Kidney epithelial cell (primary cell): ENCODE measurements at places on chromosomes 2 and 18. TPM values are rescaled to one million over a fixed set of nuclear protein-coding genes. Genes with fewer than 3 reads are reported as not detected.

- no peak for DNase-seq
These were observed 142.5 kb downstream of the MTCL1 start for GRCh38 chr18:8847900-8848299.

GRCh38 chr2:116452651-116453050, 1361.8 kb upstream of the DDX18 start:
- no peak for DNase-seq

DNA sequence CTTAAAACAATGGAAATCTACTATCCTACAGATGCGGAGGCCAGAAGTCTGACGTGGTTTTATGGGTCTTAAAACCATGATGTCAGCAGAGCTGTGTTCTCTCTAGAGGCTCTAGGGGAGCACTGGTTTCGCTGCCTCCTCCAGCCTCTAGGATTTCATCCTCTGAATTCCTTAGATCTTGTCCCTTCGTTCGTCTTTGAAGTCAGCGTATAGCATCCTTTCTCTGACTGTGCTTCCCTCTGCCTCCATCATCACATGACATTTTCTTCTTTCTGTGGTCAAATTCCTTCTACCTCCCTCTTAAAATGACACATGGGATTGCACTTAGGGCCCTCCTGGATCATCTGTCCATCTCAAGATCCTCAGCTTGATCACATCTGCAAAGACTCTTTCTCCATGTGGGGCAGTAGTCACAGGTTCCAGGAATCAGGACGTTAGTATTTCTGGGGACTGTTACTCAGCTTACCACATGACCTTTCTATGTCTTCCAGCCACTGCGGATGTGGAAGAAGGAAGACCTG, 22.7 kb upstream of the NCK2 start:
- DNase-seq, result no peak

GRCh38 chr18:47800248-47800647, 130.2 kb downstream of the SMAD2 start:
- DNase-seq, result no peak

- DNase-seq, result no peak
These were observed 127.2 kb downstream of the ANKRD44 start for GRCh38 chr2:197183355-197183754.

DNA sequence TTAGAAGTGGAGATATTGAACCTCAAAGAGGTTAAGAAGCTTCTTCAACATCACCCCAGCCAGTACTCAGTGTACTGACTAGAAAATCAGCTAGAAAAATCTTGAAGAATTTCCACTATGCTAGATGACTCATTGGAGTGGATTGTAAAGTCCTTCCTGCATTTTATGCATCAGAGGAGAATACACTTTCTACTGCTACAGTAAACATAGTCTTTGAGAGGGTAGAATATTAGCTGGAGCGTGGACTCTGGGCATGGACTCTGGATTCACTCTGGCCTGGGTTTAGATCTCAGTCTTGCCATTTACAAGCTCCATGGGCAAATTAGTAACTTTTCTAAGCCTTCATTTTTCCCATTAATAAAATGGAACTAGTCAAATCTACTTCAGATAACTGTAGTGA, 215.9 kb downstream of the IRS1 start:
- peak; percentile 80 for DNase-seq

- DNase-seq, result no peak
These were observed 37.2 kb upstream of the BIN1 start for GRCh38 chr2:127143841-127144782.

GRCh38 chr18:8701546-8702118, 3.7 kb upstream of the MTCL1 start:
- no peak for DNase-seq

DNA sequence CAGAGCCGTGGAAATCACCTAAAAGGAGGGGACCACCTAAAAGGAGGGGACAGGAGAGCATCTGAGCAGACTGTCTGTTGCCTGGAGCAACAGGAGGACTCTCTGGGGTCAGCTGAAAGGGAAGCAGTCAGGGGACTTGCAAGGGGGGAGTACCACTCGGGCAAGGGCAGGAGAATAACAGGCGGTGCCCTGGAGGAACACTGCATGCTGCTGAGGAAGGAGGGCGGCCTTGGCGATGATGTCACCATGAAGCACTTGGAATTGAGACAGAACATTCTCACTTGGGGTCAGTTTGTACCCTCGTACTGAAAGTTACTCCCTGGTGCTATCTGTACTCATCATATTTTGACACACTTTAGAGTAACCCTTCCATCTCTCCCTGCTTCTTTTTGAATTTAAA, 18.4 kb downstream of the SIX3 start:
- DNase-seq, result no peak

DNA sequence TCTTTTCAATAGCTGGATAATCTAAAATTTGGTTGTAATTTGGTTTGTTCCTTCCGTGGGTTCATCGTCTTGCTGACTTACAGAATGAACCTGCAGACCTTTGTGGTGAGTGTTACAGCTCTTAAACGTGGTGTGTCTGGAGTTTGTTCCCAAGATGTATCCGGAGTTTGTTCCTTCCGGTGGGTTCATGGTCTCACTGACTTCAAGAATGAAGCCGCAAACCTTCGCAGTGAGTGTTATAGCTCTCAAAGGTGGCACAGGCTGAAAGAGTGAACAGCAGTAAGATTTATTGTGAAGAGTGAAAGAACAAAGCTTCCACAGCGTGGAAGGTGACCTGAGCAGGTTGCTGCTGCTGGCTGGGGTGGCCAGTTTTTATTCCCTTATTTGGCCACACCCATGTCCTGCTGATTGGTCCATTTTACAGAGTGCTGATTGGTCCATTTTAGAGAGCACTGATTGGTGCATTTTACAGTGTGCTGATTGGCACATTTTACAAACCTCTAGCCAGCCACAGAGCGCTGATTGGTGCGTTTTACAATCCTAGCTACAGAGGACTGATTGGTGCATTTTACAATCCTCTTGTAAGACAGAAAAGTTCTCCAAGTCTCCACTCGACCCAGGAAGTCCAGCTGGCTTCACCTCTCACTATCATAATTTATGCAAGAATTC, 16.6 kb downstream of the RALB start:
- no peak for DNase-seq

GRCh38 chr2:75410702-75411101, 150.0 kb downstream of the EVA1A start:
- no peak for DNase-seq

Gene VWC2L
- total RNA-seq, result not detected in 2 replicates

Gene MAP3K19
- not detected in 2 replicates for total RNA-seq

Gene TFPI
- total RNA-seq, result 31.1 and 34.2 TPM in 2 replicates
